Smooth muscle cell of the pulmonary artery (primary cell): ENCODE measurements at places on chromosomes 4 and X. TPM values are rescaled to one million over a fixed set of nuclear protein-coding genes. Genes with fewer than 3 reads are reported as not detected.

TMEM165 gene
- total RNA-seq: 117 and 132 TPM in 2 replicates

SYNPO2 gene
- total RNA-seq: 43.4 and 56.6 TPM in 2 replicates

PDE5A gene
- 78.0 and 90.4 TPM in 2 replicates for total RNA-seq

TMEM154 gene
- 0.33 and 1.7 TPM in 2 replicates for total RNA-seq

CTSO gene
- 23.3 and 25.8 TPM in 2 replicates for total RNA-seq

FMR1 gene
- total RNA-seq: 16.4 and 23.1 TPM in 2 replicates
